Activated CD4-positive, alpha-beta T cell treated with anti-CD3 and anti-CD28 coated beads, Interleukin-2, amount 50 U/mL, for 4 hours (primary cell): ENCODE measurements at places on chromosomes 5 and 9.

DNA sequence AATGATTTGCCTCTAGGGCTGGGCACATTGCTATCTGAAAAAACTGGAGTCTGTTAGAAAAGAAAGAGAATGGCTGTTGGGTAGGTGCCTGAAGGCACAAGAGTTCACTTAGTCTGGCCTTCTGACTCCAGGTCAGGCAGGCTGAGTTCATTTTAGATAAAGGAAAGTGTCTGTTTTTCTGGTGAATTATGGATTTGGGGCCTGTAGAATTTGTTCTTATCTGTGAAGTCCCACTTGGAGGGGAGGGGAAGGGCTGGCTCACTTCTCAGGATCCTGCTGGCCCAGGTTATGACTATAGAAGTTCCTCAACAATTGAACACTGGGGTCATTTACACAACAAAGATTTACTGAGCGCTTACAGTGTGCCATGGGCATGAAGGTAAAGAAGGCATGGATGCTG lies 11.5 kb upstream of the SEPTIN8 start:
- no peak for DNase-seq

DNA sequence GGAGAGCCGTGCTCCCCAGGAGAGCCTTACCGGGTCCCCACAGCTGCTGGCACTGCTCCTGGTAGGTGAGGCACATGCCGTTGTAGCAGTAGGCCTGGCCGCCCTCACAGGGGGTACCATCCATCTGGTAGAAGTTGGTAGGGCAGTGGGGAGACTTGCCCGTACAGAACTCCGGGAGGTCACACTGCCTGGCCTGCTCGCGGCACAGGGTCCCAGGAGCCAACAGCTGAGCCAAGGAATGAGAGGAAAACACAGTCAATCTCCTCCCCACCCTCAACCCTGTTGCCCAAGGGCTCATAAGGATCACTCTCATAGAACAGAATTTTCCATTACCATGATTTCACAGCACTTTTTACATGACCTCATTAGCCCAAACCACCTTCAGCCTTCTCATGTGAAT lies 36.9 kb downstream of the NIPAL4 start:
- no peak for DNase-seq

DNA sequence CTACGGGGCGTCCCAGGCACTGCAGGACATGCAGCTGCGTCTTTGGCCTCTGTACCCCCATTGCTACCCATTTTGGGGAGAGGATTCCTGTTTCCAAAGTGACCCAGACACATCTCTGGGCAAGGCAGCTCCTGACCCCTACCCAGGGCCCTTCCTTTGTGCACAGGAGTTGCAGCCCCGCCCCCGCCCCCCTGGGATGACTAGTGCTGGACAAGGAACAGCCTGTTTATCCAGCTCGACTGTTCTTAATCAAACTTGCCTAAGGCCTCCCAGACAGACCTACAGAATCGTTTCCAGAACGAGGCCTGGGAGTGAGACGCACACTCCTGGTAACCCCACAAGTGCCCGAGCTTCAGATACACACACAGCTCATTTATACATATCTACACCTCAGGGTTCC lies 13.2 kb downstream of the DIPK1B start:
- DNase-seq, result no peak

GRCh38 chr5:13660072-13660471 lies 284.4 kb downstream of the DNAH5 start:
- no peak for DNase-seq

GRCh38 chr9:113724202-113724601 lies 151.9 kb upstream of the ZNF618 start:
- DNase-seq, result no peak

GRCh38 chr9:4962085-4962484 lies 23.0 kb upstream of the JAK2 start:
- DNase-seq, result no peak

- no peak for DNase-seq
Observed at GRCh38 chr9:131280660-131281059, 4.3 kb upstream of the FAM78A start.

- no peak for DNase-seq
Observed at GRCh38 chr5:124952566-124952965, 206.1 kb upstream of the ZNF608 start.

- no peak for DNase-seq
Observed at GRCh38 chr5:152271420-152271819, 133.7 kb downstream of the NMUR2 start.

DNA sequence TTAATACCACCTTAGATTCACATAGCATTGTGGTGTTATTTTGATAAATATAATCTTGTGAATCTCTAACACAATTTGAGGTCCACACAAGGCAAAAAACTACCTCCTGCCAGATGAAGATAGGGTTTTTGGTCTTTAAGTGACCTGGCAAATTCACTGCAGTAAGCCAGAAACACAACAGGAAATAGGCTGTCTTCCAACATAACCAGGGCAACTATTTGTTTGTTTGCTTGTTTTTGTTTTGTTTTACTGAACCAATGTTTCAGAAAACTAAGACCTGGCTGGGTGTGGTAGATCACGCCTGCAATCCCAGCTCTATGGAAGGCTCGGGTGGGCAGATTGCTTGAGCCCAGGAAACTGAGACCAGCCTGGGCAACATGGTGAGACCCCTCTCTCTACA lies 95.5 kb downstream of the USP20 start:
- DNase-seq, result no peak

DNA sequence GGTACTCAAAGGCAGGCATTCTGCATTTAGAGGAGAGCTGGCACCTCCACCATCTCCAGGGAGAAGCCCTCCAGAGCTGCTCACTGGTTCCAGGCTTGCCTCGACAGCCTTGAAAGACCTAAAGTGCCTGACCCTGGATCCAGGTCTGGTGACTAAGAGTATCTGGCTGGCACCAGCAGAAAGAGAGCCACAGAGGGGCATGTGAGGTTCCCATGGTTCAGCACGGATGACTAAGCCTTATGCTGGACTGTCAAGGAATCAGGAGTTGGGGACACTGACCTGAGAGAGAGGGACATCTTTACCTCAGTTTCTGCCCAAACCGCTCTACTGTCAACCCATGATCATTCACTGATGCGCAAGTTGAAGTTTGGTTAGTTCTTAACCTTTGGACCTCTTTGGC lies 3.0 kb downstream of the ACTL7A start:
- DNase-seq, result no peak

DNA sequence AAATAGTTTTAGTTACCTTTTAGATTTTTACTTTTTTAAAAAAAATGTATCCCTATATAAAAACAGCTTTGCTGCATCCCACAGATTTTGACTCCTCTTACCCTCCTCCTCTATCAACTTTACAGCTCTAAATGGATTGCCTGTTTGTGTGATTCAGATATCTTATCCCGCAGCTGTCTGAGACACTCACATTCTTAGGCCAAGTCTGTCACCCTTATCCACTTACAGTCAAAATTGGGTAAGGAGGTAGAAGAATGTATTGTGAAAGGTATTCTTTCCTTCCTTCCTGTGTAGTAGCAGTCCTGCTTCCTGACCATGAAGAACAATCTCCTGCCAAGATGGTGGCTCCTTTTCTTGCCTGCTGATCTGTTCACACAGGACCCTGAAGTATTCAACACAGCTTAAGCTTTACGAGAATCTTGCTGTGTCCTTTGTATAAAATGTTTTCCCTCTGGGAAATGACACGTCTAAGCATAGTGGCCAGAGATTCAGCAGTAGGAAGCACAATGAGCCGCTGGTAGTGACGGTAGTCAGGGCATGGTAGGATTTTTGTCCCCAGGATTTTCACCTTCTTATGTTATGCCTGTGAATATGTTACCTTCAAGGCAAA lies 67.7 kb upstream of the ST8SIA4 start:
- no peak for DNase-seq

- DNase-seq, result no peak
Observed at GRCh38 chr5:159951834-159952233, 35.6 kb downstream of the ADRA1B start.

- DNase-seq, result no peak
Observed at GRCh38 chr5:36602704-36603321, 3.6 kb upstream of the SLC1A3 start.

- DNase-seq, result no peak
Observed at GRCh38 chr9:111023128-111023527, 15.1 kb downstream of the LPAR1 start.

- DNase-seq, result no peak
Observed at GRCh38 chr9:104784098-104784497, 20.2 kb downstream of the NIPSNAP3B start.

DNA sequence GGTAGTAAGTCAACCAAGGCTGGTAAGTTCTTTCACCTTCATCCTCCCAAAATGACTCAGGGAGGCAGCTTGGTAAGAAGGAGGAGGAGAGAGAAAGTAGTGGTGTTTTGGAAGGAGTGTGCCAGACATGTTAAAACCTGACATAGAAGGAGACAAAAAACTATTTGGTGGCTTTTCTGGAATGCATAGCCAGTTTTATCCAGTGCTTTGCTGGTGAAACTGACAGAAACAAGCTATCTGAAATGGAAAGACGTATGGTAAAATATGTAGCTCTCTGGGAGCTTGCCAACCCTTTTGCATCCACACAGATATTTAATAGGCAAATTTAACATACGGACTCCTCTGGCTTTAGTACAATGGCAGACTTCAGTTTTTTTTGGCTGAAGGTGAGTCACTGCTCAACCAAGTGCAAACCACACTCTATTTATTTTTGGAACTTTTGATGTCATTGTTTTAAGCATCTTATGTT lies 45.4 kb downstream of the RAB14 start:
- no peak for DNase-seq

DNA sequence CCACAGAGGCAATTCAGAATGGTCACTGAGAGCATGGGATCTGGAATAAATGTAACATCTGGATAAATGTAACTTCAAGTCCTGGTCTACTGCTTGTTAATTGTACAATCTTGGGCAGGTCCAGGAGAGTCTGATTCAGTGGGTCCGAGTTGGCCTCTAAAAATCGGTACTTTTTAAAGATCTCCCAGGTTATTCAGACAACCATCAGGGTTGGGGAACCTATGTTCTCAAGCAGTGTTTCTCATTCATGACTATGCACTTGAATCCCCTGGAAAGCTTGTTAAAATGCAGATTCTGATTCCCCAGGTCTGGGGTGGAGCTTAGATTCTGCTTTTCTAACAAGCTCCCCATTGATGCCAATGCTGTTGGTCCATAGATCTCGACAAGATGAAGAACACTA lies 14.8 kb downstream of the ANXA1 start:
- no peak for DNase-seq

- no peak for DNase-seq
Observed at GRCh38 chr9:78294290-78295176, 2.4 kb upstream of the PSAT1 start.

DNA sequence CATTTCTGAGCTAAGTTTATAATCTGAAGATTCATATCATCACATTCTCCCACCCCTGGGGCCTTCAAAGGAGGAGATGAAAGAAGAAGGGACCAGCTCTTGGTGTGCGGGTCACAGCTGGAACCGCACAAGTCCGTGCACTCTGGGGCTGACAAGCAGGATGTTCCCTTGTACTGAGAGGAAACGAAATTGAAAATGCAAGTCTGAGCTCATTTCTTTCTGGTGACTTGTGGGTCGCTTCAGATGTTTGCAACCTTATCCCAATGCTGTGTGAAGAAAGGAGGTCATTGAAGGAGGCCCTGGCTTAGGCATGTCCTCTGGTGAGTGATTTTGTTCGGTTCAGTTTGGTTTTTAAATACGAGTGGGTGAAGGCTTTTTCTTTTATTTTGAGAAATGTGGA lies 59.6 kb downstream of the C9orf152 start:
- DNase-seq, result no peak

DNA sequence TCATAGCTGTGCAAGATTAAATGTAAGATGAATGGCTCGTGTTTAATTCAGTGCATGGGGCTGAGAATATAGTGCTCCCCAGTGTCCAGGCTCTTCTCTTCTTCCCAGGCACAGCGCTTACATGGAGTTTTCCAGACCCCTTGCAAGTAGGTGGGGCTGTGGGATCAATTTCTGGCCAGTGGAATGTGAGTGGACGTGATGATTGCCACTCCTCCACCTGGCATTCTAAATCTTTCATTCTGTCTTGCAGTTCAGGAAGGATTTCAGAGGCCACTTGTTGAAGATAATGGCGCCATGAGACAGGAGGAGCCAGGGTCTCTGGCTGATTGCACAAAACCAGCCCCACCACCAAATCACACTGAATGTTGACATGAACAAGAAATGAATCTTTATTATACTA lies 7.2 kb upstream of the PIP5K1B start:
- no peak for DNase-seq

GRCh38 chr5:103360475-103360874 lies 101.9 kb downstream of the MACIR start:
- DNase-seq, result no peak

- DNase-seq, result no peak
Observed at GRCh38 chr5:128674837-128675446, 136.9 kb upstream of the FBN2 start.

- no peak for DNase-seq
Observed at GRCh38 chr9:92467041-92467440, 15.3 kb downstream of the ASPN start.
